Urinary bladder (tissue), 4 donors: ENCODE measurements at places on chromosomes 16 and 17. TPM values are rescaled to one million over a fixed set of nuclear protein-coding genes. Genes with fewer than 3 reads are reported as not detected.
A peak's percentile ranks its signal among the peaks of the same experiment; 100 is the strongest.

- no peak for DNase-seq
Observed at GRCh38 chr16:70258065-70258464, 6.3 kb upstream of the EXOSC6 start.

- DNase-seq, result no peak
Observed at GRCh38 chr16:78715673-78716072, 616.2 kb downstream of the WWOX start.

Gene VAT1L
- total RNA-seq, result 33.2 TPM

DNA sequence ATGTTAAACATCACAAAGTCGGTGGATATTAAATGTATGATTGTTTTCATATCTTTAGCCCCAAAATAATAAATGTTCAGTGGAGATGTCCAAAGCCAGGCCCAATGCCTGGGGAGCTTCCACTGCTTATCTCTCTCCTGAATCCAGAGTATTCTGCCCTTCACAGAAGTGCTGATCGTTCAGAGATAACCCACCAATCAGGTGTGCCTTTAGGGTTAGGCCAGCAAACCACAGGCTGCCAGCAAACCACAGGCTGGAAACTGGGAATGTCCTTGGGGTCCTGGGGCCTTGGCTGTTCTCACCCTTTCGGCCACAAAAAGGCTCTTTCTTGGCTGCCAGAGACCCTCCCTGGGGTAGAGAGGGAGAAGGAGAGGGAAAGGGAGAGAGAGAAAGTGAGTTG, 33.9 kb downstream of the NXN start:
- DNase-seq, result no peak

DNA sequence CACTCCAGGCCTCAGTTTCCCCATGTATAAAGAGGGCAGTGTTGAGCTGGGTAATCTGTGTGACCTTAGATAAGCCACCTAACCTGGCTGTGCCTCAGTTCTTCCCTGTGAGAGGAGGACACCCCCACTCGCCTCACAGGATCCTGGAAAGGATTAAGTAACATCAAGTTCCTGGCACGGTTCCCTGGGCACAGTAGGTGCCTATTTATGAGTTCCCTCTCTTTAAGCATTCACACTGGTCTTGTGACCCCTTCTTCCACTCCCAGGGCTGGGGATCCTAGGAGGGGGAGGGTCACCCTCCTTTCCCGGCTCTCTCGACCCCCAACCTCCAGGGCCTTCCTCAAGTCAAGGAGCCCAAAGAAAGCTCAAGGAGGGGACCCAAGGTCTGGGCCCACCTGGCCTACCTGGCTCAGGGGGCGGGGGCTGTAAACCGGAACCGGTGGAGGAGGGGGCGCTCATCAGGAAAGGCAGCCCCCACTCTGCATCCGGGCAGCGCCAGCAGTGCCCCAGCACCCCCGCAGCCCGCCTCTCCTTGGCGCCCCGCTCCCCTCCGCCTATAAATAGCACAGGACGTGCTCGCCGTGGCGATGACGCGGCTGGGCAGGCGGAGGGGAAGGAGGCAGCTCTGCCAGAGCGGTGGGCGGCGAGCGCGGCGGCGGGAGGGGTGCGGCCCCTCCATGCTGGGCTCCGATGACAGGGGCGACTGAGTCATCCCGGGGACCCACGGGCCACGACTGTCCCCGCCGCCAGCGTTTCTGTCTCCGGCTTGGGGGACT, 9.4 kb downstream of the RPL19 start:
- DNase-seq, result no peak

Gene ZC3H18
- total RNA-seq, result 13.9 TPM

DNA sequence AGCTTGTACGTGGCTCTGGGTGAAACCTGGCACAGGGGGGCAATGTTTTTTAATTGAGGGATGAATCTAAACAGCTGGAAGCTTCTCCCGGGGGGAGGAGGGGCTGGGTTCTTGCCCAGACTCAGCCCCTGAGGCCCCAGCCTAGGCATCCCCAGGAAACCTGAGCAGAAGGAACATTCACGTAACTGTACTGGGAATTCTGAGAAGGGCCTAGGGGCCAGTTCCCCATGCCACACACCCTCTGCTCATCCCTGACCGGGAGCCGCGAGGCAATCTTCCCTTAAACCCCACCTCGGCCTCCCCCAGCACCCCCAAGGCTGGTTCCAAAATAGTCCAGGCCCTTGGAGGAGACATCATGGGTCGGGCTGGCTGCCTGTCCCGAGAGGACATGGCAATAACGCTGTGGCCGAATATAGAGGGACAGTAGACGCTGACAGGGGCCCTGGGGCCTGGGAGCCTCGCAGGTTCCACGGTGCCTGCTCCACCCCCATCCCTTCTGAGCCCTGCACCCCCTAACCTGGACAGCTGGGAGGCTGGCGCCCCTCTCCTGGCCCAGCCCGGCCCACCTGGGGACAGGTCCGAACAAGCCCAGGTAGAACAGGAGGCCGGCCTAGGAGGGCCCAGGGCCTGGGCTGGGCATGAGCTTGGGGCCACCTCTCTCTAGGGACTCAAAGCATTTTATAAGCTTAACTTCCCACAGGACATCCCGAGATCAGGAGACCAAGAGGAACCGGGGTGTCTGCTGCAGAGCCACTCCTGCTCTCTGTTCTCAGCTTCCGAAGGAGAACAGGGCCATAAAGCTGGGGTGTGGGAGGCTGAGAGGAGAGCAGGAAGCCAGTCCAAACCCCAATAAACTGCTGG, 83.2 kb upstream of the TOB1 start:
- no peak for DNase-seq

DNA sequence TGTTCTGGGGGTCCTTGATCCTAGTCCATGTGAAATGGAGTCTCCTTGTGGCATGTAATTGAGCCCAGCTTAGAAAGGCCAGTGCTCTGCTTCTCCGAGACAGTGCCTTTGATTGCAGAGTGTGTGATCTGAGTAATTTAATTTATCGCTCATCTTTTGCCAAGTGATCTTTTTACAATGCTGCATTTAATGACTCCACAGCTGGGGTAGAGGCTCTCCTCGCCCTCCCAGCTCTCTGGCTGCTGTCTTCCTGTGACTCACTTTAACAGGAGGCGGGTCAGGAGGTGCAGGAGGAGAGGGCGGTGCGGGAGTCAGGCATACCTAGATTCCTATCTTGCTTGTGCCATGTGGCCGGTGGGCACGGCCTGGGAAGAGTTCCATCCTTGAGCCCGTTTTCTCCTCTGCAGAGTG, 113.4 kb upstream of the FOXF1 start:
- peak; percentile 64 for DNase-seq

GRCh38 chr16:49524216-49524946, 150.8 kb downstream of the C16orf78 start:
- DNase-seq, result no peak

Gene KRTAP9-8
- not detected for total RNA-seq

- DNase-seq, result no peak
Observed at GRCh38 chr16:27995378-27995777, 68.1 kb downstream of the GSG1L start.

Gene ABCA10
- 40.4 TPM for total RNA-seq

Gene PPP1R1B
- 5.1 TPM for total RNA-seq

GRCh38 chr16:86619239-86619794, 41.0 kb downstream of the FOXL1 start:
- no peak for DNase-seq

DNA sequence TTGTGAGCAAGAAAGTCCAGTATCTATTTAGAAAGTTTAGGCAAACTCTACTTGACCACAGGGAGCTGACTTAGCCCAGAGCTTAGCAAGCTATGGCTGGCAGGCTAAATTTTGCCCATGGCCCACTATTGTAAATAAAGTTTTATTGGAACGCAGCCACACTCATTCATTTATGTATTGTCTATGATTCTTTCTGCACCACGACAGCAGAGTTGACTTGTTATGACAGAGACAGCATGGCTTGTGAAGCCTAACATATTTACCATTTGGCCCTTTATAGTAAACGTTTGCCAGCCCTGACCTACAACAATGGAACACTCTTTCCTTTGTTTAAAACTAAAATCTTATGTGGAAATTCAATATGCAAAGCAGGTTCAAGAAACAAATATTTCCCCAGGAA, 100.0 kb upstream of the ZFHX3 start:
- no peak for DNase-seq

Gene C16orf96
- total RNA-seq, result 0.11 TPM

Gene HEATR9
- not detected for total RNA-seq

- no peak for DNase-seq
Observed at GRCh38 chr17:51319186-51319585, 58.8 kb downstream of the UTP18 start.

Gene KRT20
- total RNA-seq, result 23.2 TPM

Gene CTRB1
- total RNA-seq, result not detected

Gene ZSWIM7
- 18.9 TPM for total RNA-seq

- DNase-seq, result no peak
Observed at GRCh38 chr16:74160759-74161158, 135.9 kb upstream of the PSMD7 start.

- no peak for DNase-seq
Observed at GRCh38 chr16:86335266-86336172, 174.8 kb upstream of the FOXF1 start.

- DNase-seq, result no peak
Observed at GRCh38 chr17:52128721-52129120, 29.8 kb downstream of the CA10 start.

GRCh38 chr16:2048116-2048543, 345 bp downstream of the TSC2 start:
- DNase-seq, result no peak

- no peak for DNase-seq
Observed at GRCh38 chr17:72517413-72518158, 396.8 kb downstream of the SOX9 start.

GRCh38 chr17:11330006-11330405, 89.0 kb downstream of the SHISA6 start:
- no peak for DNase-seq

GRCh38 chr16:84194018-84194417, 3.1 kb downstream of the ADAD2 start:
- DNase-seq, result no peak

DNA sequence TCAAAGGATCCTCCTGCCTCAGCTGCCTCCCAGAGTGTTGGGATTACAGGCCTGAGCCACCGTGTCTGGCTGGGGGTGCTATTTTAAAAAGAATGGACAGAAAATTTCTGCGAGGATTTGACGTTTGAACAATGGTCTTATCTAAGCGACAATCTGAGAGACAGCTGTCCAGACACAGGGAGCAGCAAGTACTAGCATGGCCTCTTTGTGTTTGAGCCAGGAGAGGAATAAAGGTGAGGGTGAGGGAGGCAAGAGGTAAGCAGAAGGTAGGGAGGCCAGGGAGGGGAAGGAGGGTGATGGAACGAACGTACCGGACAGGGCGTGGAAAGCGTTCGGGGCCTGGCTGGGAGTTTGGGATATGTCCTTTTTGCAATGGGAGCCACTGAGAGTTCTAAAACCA, 59.2 kb downstream of the PITPNC1 start:
- DNase-seq, result no peak

DNA sequence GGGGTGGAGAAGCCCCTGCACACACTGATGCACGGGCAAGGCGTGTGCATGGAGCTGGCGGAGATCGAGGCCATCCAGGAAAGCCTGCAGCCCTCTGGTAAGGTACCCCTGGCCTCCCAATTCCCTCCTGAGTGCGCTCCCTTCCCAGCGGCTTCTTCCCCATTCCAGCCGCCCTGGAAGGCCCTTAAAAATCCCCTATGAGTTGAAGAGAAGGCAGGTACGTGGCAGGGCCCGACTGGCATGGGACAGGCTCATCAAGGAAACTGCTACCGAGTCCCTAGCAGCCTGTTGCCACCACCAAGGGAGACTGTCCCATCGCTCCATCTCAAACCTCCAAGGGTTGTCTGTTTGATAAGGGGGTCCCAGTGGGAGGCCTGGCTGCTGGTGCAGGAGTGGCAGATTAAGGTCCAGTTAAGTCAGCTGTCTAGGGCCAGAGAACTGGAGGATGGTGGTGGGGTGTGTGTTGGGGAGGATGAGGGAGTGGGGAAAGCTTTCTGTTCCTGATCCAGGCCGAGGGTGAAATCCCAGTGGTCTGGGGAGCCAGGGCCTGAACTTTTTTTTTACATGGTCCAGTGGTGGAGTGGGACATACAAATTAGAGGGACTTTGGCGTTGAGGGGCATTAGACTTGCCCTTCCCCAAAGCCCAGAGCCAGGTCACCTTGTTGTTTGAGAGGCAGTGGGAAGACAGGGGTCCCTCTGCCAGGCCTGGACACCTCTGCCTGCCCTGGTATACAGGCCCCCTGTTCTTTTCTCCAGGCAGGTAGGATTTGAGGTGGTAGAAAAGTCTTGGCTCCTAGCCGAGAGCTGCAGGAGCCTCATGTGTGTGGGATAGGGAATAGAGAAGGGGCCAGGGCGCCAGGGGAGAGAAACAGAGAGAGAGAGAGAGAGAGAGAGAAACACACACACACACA, 994 bp downstream of the IGFBP4 start:
- DNase-seq, result no peak

DNA sequence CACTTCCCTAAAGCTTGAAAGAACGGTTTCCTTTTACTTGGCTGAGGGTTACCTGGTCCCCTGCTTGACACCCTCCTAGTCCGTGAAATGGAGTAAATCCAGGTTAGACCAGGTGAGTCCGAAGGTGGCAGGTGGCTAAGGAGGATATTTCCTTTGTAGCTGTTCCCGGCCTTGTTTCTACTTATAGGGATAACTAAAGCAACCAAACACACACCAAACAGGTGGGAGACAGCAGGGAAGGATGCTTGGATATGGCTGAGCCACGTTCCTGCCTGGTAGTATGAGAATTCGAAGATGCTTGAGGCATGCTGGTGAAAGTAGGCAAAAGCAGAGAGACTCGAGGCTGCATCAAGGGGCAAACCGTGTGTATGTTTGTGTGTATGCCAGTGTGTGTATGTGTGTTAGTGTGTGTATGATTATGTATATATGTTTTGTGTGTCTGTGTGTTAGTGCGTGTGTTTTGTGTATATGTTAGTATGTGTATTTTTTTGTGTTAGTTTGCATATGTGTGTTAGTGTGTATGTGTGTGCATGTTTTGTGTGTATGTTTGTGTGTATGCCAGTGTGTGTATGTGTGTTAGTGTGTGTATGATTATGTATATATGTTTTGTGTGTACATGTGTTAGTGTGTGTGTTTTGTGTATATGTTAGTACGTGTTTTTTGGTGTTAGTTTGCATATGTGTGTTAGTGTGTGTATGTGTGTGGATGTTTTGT, 28.9 kb downstream of the RBFOX1 start:
- no peak for DNase-seq

Gene SRCIN1
- total RNA-seq, result 2.7 TPM

DNA sequence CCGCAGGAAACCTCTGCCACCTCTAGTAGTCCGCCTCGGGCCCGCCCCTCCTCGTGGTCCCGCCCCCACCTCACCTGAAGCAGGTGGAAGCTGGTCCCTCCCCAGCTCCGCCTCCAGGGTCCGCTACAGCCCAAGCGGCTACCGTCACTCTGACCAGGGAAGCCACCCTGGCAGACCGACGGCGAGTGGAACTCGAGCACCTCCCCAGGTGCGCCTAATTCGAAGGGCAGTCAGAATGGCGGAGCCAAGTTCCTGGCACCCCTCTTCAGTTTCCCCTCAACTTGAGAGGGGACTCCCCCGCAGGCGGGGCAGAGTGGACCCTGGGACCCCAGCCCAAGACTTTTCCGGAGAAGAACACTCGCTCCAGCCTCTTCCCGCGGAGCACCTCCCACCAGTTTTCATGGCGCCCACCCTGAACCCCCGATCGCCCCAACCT, 507 bp downstream of the FHOD1 start:
- DNase-seq, result no peak
